Stimulated activated CD8-positive, alpha-beta memory T cell treated with anti-CD3 and anti-CD28 coated beads, Interleukin-15, amount 100 ng/mL, for 24 hours (primary cell): ENCODE measurements at places on chromosomes 7 and 10.

DNA sequence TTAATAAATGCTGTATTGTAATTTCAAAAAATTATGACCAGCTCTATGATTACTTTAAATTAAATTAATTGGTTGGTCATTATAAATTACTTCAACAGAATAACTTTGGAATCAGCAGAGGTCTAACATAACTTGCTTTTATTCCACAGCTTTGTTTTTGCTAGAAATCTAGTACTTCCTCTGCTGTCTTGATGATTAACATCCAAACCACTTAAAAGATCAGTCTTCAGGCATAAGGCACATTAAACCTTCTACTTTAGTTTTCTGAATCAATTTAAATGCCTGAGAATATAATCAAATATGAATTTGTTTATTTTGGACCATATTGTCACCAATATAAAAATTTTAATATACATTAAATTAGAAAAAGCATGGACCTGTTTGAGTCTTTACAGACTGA, 465.3 kb downstream of the ARL4A start:
- DNase-seq = no peak

- DNase-seq = no peak
These were observed 47.5 kb downstream of the JAKMIP3 start for GRCh38 chr10:132113206-132113605.

DNA sequence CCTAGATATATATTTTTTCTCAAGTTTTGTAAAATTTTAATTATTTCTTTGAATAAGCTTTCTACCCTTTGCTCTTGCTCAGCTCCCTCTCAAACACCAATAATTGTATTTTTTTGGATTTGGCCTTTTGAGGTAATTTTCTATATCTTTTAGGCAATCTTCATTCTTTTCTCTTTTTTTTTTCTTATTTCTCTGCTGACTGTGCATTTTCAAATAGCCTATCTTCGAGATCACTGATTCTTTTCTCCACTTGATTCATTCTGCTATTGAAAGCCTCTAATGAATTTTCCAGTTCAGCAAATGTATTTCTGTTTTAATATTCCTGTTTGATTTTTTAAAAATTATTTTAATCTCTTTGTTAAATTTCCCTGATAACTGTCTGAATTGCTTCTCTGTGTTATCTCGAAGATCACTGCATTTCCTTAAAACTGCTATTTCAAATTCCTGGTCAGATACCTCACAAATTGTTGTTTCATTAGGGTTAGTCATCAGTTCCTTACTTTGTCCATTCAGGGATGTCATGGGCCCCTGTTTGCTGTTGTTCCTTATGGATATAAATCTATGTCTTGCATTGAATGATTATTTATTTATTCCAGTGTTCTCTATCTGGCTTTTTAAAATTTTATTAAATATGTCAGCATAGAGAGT, 100.1 kb upstream of the UNC5B start:
- no peak for DNase-seq

- DNase-seq = no peak
These were observed 81.0 kb upstream of the FZD8 start for GRCh38 chr10:35723059-35723458.

DNA sequence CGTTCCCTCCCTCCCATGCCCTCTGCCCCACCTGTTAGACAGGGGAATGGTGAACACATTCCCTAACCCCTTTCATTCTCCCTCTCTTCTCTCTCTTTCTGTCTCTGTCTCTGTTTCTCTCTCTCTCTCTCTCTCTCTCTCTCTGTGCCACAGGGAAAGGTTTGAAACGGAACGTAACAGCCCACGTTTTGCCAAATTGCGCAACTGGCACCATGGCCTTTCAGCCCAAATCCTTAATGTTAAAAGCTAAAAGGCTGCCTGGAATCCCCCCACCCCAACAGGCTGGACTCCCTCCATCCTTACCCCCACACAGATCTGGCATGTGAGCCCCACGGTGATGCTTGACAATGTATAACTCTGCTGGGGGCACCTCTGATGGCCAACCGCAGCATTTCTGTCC, 30.8 kb downstream of the LDB3 start:
- no peak for DNase-seq

GRCh38 chr10:24209432-24209771, 464 bp downstream of the KIAA1217 start:
- DNase-seq = no peak

- DNase-seq = no peak
These were observed 150.8 kb upstream of the FAM3C start for GRCh38 chr7:121546632-121547543.

GRCh38 chr7:150365194-150365593, 3.4 kb upstream of the REPIN1 start:
- DNase-seq = no peak

DNA sequence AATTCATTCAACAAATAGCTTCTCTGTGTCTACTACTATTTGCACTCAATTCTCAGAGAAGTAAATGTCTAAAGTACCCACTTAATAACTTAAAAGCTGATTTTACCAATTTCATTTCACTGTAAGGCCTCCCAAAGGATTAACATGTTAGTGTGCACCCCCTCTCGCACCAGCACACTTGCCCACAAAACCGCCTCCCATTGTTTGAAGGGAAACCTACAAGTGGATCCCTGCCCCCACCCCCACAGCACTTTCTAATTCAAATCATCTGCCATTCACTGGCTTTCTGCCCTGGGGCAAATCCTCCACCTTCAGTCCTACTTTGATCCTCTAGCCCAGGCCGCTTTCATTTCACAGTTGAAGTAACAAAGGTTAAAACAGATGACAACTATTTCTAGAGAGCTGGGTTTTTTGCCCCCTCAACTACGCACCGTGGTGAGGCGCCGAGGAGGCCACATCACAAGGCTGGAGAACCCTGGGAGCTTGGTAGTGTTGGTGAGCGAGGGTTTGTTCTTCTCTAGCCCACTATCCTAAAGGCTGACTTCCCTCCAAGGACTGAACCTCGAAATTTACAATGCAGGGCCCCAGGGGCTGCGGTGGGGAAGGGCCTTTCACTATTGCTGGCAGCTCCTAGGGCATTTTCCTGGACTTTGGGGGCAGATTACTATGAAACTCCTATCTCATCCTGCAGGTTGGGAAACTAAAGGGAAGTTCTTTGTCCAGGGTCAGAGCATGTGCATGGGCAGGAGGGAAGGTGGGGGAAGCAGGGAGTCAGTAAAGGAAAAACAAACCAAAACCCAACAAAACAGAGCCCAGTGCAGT, 517.4 kb upstream of the ZMIZ1 start:
- DNase-seq = no peak

DNA sequence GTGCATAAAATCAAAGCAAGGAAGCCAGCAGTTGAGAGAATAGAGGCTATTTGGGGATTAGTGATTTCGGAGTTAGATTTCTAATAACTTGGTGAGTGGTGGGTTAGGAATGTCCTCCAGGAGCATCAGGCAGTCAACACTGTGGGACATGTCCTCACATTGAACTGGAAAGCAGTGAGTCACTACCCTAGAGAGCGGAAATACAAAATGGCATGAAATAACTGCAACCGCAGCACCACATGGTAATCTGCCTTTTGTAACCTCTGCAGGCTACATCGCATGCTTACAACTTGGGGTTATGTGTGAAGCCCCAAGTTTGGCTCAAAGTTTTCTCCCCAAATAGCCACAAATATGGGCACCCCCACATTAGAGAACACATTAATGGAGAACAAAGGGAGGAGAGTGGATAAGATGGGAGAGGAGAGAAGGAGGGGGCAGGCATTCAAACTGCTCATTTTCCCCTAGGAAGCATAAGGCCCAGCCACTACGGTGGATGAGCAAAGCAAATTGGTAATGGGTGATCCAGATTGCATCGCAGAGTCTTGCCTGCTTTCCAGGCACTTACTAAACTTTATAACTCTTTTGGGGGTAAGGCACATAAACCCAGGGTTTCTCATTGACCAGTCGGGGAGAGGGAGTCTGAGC, 22.0 kb upstream of the SLF2 start:
- DNase-seq = no peak

- no peak for DNase-seq
These were observed 34.8 kb upstream of the INMT start for GRCh38 chr7:30717181-30717580.

- DNase-seq = no peak
These were observed 99.6 kb downstream of the NRP1 start for GRCh38 chr10:33234831-33235237.

GRCh38 chr7:47806701-47807103, 141.6 kb downstream of the PKD1L1 start:
- no peak for DNase-seq

DNA sequence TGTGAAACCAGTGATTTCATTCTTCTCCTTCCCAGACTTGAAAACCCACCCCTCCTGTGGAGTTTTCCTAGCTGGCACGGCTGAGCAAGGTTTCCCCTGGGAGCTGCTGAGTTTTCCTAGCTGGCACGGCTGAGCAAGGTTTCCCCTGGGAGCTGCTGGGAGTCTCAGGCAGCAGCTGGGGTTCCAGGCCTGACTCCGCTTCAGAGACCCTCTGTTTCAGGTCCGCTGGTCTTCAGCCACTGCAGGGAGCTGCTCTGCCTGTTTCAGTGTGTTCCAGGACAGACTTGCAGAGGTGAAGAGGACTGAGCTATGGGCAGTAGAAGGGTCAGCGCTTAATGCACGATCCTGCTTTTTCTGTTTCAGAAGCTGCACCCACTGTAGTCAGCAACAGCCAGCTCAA, 104.9 kb downstream of the XRCC2 start:
- no peak for DNase-seq

- DNase-seq = no peak
These were observed 59.7 kb downstream of the SEM1 start for GRCh38 chr7:96649981-96650380.

DNA sequence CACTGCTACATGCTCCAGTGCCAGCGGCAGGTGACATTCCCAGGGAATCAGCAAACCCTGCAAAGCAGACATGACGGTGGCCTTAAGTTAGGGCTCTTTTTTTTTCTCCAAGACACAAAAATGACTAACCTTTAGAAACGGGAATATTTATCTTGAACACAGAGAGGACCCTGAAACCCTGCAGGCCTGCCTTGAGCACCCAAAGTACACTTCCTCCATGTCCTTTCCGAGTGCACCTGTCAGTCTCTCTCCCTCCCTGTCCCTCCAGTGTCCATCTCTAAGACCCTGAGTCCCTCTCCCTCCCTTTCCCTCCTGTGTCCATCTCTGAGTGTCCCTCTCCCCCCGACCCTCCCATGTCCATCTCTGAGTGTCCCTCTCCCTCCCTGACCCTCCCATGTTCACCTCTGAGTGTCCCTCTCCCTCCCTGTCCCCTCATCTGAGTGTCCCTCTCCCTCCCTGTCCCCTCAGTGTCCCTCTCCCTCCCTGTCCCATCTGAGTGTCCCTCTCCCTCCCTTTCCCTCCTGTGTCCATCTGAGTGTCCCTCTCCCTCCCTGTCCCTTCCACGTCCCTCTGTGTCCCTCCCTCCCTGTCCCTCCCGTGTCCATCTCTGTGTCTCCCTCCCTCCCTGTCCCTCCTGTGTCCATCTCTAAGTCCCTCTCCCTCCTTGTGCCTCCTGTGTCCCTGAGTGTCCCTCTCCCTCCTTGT, 51.2 kb upstream of the CAMK2B start:
- DNase-seq = no peak

- DNase-seq = no peak
These were observed 13.2 kb upstream of the SCIN start for GRCh38 chr7:12557282-12557681.

DNA sequence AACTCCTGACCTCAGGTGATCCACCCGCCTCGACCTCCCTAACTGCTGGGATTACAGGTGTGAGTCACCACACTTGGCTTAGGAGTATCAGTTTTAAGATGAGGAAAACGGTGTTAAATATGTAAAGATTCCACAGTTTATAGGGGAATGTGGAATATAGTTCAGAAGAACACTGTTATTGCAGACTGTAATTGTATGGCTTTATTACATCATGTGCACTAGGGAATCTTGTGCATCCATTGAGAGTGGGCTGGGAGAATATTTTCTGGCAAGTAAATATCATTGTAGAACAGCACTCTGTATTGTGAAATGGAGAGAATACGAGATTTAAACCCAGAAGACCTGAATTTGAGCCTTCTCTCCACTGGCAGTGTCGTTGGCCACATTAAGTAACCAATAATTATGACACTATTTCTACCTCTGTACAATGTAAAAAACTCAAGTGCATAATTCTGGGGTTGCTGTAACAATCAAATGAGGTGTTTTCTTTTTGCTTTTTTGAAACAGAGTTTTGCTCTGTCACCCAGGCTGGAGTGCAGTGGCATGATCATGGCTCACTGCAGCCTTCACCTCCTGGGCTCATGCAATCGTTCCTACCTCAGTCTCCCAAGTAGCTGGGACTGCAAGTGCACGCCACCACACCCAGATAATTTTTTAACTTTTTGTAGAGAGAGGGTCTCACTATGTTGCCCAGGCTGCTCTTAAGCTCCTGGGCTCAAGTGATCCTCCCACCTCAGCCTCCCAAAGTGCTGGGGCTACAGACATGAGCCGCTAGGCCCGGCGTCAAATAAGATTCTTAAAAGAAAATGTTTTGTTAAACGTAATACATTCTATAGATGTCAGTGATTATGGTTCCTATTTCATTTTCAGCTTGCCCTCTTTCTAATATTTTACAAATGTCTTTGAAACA, 12.0 kb upstream of the PARD3 start:
- no peak for DNase-seq
